Activated T-helper 1 cell treated with anti-CD3 and anti-CD28 coated beads, Interleukin-12 subunit alpha, Interleukin-12 subunit beta, Interleukin-2, Interleukin-4 antibody, amounts not matched to agents 30 ng/mL and 10 ng/mL and 1 ng/mL, durations not matched to agents 14 hours and 24 hours and 36 hours (primary cell): ENCODE measurements at places on chromosomes 2 and 18.

GRCh38 chr2:50143822-50144575, 887.9 kb downstream of the NRXN1 start:
- no peak for DNase-seq

GRCh38 chr2:196591004-196591403, 48.5 kb upstream of the CCDC150 start:
- no peak for DNase-seq

GRCh38 chr2:25491966-25492532, 150.3 kb upstream of the DNMT3A start:
- DNase-seq, result no peak

- DNase-seq, result no peak
Observed at GRCh38 chr18:50398947-50399346, 24.1 kb downstream of the SKA1 start.

DNA sequence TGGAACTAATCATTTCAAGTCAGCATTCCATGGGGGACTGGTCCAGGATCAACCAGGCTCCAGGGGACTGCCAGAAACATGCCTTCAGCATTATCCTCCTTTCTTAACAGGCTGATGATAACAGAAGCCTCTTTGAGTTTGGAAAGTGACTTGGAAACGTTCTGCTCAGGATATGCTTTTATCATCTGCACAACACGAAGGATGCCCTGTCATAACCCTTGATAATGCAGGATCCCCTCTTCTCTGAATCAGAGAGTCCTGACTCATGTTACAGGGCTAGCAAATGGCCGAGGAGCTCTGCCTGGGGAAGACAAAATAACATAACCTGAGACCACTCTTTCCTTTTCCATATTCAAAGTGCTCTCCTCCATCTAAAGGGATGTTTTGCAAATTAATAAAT, 6.7 kb downstream of the SCYGR3 start:
- DNase-seq, result no peak

DNA sequence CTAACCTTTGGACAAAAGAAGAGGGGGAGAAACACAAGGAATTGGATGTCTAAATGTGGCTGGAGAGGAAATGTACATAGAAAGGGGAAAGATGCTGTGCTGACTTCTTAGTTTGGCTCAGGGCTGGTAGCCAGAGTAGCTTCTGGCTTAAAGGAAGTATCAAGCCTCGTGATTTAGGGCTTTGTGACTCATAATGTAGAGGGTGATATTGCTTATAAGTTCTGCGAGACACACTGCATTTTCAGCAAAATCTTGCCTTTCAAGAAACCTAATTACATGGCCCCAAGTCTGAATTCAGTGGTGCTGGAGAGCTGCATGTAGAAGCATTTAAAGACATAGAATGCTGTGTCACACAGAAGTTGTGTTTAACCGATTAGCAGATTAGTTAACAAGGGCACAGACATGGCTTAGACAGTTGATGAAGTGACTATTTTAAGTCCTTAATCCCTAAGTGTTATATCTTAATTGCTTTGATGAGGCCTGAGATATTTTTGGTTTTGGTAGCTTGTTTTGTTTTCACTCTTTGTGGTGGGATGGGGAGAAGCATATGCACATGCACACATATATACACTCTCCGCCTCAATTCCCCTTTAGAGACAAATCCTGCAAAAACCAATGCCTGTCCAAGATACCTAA, 66.4 kb downstream of the EPAS1 start:
- DNase-seq, result no peak

DNA sequence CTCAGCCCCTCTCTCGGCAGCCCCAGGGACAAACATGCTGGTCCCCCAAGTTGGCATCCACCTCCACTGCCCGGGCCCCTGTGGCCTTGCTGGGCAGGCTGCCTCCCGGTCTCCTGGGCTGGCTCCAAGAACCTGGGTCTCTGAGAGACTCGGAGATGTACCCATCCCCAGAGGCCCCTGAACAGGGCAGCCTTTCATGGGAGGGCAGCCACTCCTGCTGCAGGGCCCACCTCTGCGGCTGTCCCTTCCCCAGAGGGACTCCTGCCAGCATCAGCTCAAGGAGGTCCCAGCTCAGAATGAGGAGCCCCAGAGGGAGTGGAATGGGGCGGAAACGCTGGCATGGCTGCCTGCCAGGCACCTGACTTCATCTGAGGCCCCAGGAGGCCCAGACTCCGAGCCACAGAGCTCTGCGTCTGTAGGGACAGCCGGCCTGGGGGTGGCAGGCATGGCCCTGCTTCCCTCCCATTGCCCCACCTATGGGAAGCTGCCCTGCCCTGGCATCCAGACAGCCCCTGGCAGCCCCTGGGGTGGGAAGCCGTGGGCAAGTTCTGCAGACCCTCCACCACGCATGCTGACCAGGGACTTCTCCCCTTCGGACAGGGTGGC, 857 bp upstream of the CROCC2 start:
- no peak for DNase-seq

GRCh38 chr2:45595721-45596435, 15.2 kb downstream of the SRBD1 start:
- DNase-seq, result no peak

DNA sequence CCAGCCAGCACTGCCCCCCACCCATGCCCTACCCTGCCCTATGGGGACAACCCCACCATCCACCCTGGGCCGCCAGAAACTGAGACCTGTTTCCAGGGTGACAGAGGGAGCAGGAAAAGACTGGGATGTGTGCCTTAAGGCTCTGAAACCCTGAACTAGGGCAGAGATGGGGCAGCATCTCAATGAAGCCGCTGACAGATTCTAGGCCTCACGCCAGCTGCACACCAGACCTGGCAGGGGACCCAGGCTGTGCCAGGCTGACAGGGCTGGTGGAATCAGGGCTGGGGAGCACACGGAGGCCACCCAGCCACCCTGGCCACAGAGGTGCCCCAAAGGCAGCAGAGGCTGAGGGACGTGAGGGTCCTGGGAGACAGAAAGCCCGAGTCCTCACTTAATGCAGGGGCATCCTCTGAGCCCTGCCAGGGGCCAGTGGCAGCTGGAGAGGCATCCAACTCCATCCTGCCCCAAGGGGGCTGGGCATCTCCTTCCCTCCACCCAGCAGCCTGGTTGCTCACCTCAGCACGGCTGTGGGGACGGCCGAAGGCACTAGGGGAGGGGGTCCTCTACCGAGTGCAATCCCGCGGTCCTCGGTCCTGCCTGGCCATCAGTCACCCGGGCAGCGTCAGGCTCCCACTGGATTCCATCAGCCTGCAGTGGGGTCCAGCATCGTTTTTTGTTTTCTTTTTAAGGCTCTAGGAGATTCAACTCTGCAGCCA, 169.2 kb downstream of the ZFP36L2 start:
- DNase-seq, result no peak

GRCh38 chr2:37898448-37898847, 26.6 kb upstream of the RMDN2 start:
- DNase-seq, result no peak

DNA sequence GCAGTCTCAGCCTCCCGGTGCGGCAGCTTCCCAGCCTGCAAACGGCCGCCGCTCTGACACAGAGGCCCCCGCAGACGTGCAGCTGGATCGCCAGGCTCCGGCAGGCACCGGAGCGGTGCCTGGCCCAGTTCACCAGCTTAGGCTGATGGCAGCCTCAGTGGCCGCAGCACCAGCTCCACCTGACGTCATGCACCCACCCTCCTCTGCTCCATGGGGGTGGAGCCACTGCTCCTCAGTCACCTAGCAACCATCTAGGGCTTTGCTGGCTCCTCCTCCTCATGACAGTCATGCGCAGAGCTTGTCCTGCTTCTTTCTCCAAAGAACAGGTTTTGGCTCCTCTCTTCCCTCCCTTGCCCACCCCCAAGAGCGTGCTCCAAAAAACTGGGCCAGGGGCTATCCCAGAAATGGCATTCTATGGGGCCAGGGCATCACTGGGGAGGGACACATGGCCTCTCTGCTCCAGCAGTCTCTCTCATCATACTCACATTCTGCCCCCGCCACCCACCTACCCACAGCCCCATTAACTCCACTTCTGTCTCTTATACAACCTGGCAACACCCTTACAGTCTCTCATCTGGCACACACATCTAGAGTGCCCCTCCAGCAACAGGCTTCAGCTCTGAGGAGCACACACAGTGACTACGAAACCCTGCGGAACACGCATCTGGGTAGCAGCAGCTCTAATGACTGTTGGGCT, 5.5 kb downstream of the DCTN1 start:
- no peak for DNase-seq

- DNase-seq, result no peak
Observed at GRCh38 chr2:44389895-44390294, 28.1 kb downstream of the CAMKMT start.

DNA sequence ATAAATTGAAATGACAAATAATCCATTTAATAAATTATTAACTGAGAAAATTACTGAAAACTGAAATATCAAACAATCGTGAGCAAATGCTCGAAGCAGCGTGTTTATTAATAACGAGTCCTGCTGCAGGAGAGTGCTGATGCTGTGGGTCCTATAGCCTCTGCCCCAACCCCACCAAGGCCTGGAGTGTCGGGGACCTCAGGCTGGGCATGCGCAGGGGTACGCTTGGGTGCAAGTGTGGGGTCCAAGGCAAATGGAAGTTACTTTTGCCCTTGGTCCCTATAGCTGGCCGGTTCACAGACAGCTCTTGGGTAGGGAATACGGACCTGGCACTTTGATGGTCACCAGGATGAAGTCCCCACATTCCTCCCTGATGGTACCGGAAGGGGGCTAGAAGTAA, 43.3 kb upstream of the CELF4 start:
- no peak for DNase-seq

- DNase-seq, result no peak
Observed at GRCh38 chr2:69580486-69580885, 63.1 kb downstream of the AAK1 start.

- no peak for DNase-seq
Observed at GRCh38 chr2:110770404-110770958, 38.1 kb downstream of the ACOXL start.

DNA sequence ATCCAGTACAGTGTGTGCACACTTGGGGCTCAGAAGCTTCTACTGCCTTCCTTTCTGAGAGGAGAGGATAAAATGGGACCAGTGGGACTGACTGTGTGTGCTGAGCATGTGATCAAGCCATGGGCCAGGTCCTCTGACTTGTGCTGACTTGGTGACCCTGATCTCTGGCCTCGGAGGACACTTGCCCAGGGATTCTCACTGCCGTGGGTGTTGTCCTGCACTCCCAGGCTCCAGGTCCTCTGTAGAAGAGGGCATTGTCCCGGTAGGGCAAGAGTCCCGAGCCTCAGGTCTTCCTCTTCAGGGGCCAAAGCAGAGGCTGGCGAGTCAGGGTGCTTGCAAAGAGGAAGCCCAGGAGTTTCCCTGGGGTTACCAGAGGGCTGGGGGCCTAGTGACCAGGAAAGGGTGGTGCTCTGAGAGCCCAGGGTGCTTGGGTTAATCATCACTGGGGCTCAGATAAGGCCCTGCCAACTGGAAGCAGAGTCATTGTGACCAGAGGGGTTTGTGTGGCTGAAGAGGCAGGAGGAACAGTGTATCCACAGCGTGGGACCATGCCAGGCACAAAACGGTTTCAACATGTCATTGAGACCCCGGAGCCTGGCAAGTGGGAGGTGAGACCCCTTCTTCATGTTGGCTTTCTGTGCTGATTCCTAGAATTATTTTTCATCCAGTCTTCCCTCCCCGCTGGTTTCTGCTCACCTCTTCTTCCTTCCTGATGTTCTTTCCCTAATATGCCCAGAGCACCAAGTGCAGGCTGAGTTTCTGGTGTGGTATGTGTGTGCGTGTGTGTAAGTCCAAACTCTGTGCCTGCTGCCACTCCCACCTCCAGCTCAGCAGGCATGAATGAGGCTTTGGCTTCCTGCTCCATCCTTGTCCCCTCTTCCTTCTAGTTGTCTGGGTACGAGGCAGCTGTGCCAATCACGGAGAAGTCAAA, at the start of gene GCKR:
Gene GCKR (plus strand): TSS at position 483 of the 931 bp plus-strand sequence. CDS start 66 bp downstream, at position 549.
- DNase-seq, result no peak

DNA sequence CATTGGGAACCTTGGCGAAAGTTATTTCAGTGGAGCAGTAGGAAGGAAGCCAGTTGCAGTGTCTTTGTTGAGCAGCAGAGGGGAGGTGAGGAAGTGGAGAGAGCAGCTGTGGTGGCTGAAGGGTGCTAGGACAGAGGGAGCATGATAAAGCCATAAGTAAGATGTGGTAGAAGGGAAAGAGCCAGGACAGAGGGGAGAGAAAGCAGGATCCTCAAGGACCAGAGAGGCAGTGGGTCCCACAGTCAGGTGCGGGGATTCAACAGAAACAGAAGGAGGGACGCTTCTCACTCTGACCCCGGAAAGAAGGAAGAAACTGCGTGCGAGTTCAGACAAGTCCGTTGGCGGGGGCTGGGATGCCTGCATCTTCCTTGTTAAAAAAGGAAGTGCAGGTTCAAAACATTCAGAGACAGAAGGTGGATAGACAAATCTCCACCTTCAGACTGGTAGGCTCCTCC, at the start of gene CXCR2:
Gene CXCR2 (plus strand): TSS at position 403 of the 455 bp plus-strand sequence. CDS start 8,774 bp downstream, outside the sequence.
- no peak for DNase-seq

DNA sequence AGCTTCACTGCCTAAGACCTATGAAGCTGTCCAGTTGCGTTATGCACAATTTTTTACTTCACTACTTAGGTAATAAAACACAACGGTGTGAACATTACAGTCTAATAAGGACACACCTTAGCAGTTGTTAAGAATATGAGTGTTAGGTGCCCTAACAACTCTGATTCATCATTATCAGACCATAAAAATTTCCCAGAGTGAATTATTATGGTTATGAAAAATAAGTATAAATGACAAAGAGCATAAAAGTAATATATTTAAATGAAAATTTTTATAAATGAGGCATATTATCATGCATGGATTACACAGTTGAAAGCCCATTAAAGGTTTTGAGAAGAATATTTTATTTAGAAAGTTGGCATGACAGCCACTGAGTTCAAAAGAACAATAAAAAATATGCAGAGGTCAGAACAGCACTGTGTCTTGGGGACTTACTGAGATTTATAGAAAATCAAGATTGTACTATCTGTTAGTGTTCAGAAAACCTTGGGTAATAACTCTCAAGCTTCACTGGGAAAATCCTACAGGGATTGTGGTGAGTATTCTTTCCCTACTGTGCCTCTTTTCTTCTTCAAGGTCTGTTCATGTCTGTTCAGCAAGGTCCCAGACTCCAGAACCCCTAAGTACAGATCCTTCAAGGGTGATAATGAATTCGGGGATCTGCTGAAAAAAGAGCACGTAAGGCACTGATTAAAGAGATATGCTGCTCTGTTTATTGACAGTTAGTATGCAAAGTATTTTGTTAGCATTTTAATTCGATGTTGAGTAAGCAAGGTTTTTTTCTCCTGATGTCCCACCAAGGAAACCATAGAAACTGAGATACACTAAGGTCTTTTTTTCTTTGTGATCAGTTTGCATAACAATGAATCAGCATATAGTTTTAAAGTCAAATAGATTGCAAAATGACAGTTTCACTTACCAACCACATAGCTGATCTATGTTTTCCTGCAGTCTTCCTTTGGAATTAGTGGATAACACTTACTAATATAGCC, 250.0 kb downstream of the DSEL start:
- DNase-seq, result no peak

GRCh38 chr2:56801770-56802169, 618.0 kb downstream of the CCDC85A start:
- DNase-seq, result no peak

GRCh38 chr2:160465002-160465401, 28.6 kb downstream of the RBMS1 start:
- no peak for DNase-seq

DNA sequence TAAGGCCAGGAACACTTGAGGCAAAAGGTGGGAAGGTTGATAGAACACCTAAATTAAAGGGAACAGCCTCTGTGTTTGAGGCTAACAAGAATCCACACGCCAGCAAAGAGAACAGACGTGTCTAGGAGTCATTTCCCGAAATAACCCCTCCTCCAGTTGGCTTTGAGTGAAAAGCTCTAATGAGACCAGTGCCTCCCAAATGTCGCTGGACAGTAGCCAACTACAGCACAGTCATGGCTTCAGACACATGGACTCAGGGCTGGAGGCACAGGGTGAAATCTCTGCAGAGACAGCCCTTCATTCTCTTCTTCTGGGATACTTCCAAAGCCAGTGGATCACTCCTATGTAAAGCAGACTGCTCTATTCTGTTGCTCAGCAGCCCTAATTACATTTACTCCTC, 49.6 kb downstream of the SOWAHC start:
- no peak for DNase-seq
